Fibroblast of the aortic adventitia (primary cell): ENCODE measurements at places on chromosomes 2 and 18.

DNA sequence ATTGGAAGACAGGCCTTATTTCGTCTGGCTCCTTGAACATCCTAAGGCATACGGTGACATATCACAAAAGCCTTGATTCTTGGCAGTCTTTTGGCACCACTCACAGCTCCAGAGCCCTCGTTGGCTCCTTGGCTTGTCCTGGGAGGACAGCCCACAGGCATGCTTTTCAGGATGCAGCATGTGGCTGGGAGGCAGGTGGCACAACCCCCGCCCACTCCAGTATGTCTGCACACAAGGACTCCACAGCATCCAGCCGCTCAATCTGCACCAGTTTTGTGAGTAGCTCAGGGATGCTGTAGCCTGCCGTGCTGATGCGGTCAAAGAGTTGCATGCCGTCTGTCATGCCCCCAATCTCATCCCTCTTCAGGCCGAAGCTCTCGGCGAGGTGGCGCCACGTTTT is 92.3 kb downstream of the EDAR start:
- no peak for DNase-seq

- DNase-seq: no peak
These were observed 254.9 kb downstream of the ZNF521 start for GRCh38 chr18:25097057-25097456.

GRCh38 chr18:11504962-11505361 is 104.4 kb upstream of the SLC35G4 start:
- no peak for DNase-seq

DNA sequence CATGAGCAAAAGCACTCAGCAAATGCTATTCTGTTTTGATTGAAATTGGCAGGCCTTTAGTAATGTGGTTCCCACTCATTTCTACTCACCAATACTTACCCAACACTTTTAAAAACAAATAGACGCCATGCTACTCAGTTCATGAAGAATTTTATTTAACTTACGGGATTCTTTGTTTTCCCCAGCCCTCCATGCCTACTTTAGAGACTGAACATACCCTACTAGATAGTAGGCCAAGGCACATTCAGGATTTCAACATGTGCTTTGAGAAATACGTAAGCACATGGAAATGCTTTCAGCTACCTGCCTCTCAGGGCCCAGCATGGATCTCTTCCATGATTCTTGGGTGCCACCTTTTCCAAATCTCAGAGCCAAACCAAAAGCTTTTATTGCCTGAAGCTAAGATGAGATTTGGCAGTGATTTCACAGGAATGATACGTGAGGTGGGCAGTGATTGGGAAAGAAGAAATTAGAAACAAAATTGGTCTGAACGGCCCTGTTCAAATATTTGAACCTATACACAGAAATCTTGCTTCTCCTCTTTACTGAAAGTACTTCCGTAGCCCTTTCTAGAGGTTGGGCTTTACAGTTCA is 31.4 kb downstream of the NAPG start:
- DNase-seq: no peak

- DNase-seq: peak; percentile 32
These were observed 51.9 kb upstream of the SPTBN1 start for GRCh38 chr2:54404270-54404669.

DNA sequence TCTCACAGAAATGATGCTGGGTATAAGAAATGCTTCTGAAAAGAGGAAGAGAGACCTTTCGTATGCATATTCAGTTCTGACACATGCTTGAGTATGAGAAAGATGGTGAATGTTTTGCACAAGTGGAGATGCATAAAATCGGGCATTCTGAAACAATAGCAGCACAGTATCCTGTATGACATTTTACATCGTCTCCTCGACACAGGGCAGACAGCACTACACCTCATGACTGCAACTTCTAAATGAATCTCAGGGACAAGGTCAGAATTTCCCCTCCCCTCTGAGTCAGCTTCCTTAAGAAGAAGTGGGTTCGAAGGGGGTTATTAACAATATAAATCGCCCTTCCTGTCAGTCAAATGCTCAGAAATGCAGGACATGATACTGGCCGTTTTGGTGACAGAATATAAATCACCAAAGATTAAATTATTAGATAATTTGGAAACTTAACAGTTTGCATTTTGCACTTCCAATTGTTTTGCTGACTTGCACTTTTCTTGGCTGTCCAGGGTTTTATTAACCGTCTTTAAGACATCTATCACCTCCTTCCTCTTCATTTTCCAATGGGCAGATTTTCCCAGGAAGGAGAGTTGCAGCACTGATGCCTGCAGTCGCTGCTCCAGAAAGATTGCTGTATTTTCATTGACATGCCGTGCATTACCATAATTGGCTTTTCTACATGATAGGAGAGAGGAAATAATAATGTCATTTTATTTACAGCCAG is 57.2 kb downstream of the TSHZ1 start:
- DNase-seq: no peak

DNA sequence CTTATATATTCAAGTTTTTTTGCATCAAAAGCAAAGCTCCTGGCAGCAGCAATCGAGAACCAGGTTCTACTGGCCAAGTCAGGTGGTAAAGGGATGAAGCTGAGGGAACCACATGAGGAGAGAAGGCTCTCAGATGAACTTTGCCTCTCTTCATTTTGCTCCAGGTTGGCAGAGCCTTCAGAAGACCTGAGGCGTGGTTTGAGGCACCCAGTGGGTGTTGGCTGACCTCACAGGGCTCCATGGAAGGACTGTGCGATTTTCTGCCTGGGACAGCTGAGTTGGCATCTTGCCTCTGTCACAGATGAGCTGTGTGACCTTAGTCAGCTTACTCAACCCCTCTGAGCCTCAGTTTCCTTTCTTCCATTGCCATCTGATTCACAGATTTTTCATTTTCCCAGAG is 89.0 kb downstream of the INSIG2 start:
- DNase-seq: no peak

GRCh38 chr2:138974651-138975050 is 194.5 kb upstream of the NXPH2 start:
- peak; percentile 25 for DNase-seq

DNA sequence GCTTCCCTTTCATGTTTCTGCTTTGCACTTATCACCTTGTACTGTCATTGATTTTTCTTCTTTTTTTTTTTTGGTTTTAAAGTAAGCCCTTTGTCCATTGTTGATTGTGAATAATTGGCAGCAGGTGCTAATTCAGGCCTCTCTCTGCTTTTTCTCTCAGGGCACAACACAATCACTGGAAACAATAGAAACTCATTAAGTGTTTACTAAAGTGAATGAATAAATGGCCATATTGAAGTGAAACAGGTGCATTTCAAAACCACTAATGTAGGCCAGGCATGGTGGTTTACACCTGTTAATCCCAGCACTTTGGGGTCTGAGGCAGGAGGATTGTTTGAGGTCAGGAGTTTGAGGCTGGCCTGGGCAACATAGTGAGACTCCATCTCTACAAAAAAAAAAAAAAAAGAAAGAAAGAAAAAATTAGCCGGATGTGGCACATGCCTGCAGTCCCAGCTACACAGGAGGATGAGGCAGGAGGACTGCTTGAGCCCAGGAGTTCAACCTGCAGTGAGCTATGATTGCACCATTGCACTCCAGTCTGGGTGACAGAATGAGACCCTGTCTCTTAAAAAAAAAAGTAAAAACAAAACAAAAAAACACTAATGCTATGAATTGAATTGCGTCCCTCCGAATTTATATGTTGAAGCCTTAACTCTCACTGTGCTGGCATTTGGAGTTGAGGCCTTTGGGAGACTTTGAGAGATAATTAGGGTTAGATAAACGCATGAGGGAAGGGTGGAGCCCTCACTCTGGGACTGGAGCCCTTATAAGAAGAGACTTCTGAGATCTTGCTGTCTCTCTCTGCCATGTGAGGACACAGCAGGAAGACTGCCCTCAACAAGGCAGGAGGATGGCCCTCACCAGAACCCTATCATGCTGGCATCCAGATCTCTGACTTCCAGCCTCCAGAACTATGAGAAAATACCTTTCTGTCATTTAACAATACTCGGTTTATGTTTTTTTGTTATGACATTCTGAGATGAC is 19.9 kb downstream of the SLC38A11 start:
- no peak for DNase-seq

- DNase-seq: no peak
These were observed 23.8 kb upstream of the MAL start for GRCh38 chr2:95001701-95002100.

DNA sequence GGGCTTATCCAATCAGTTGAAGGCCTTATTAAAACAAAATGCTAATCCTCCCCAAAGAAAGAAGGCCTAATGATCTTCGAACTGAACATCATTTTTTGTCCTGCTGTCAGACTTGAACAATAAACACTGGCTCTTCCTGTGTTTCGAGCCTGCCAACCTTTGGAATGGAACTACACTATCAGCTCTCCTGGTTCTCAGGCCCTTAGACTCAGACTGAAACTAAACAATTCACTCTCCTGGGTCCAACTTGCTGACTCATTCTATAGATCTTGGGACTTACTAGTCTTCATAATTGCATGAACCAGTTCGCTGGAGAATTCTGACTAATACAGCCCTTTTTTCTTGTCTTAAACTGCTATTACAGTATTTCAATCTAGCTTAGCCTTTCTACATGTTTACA is 235.2 kb downstream of the LNPK start:
- DNase-seq: peak; percentile 69

GRCh38 chr2:232942831-232943230 is 70.2 kb downstream of the NGEF start:
- peak; percentile 45 for DNase-seq

DNA sequence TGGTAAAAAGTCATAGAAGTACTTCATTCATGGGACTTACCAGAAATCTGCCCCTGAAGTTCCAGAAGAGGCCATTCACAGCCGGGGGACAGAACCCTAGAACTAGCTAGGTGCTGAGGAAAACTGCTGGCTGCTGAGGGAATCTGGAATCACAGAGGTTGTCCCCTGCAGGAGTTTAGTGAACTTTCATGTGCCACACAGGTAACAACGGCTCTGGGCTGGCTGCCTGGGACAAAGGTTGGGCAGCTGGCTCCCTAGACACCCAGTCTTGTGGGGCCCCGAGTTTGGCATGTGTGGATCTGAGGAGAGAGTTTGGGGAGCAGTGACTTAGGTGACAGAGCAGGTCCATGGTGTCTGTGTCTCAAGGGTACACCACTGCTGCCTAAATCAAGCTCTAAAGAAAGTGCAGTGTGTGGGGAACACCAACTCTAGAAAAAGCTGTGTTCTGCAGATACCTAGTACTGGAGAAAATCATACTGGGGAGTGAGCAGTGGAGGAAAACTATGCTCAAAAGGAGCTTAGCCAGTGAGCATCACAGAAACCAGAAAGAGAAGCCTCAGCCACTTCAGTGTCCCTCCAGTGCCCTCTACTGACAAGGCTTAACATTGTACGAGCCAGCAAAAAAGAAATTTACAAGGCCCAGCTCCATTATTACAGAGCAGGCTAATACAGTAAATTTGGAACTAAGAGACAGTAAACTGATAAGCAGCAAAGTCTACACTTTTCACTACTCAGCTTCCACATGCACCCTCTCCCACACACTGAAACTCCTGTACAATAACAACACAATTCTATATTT is 15.2 kb downstream of the GALNT3 start:
- DNase-seq: peak; percentile 22

DNA sequence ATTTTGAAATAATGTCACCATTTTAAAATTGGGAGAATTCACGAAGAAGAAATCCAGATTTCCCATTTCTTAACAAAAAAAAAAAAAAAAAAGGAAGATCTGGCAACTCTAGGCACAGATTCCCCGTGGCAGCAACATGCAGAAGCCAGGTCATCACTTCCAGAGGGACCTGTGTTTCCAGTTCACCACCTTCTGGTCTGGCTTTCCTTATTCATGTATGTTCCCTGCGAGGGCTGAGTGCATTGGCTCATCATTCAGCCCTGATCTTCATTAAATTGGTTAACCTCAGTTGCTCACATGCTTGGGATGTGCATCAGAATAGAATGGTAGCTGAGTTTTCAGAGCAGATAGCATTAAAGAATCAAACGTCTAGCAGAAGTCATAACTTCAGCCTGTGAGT is 25.0 kb upstream of the MAP3K20 start:
- DNase-seq: no peak

DNA sequence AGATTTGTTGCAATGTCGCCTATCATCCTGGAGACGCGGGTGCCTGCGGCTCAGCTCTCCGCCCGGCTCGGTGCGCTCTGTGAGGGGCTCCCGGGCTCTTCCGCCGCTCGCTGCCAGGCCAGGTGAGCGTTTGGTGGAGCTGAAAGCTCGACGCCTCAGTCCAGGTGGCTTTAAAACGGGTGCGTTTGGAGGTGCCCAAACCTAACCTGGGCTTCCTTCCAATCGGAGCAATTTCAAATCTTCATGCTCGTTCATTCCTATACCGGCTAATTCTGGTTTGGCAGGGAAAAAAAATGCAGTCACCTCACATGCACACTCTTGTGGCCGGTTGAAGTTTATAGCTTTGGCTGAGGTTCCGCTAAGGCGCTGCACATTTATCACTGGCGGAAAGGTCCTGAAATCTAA is at the start of gene SLC16A14:
Gene SLC16A14, minus strand, starts transcription at position 274 of the 405 bp plus-strand sequence. CDS start 9,572 bp downstream, outside the sequence.
- DNase-seq: peak; percentile 65

- DNase-seq: no peak
These were observed 120.9 kb downstream of the MMADHC start for GRCh38 chr2:149466635-149467034.

DNA sequence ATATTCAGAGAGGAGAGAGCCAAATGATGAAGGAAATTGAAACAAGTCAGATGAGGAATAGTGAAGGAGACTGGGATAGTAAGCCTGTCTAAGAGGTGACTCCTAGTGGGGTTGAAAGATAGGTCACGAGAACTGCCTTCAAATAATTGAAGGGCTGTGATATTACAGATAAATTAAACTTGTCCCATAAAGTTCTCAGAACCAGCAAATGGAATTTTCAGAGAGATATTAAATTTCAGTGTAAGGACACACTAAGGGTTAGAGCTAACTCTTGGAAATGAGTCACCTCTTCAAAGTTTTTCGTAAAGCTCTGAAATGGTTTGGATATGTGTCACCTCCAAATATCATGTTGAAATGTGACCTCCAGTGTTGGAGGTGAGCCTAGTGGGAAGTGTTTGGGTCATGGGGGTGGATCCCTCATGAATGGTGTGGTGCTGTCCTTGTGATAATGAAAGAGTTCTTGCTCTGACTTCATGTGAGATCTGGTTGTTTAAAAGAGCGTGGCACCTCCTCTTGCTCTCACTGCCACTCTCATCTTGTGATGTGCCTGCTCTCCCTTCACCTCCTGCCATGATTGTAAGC is 87.3 kb downstream of the BABAM2 start:
- peak; percentile 89 for DNase-seq

DNA sequence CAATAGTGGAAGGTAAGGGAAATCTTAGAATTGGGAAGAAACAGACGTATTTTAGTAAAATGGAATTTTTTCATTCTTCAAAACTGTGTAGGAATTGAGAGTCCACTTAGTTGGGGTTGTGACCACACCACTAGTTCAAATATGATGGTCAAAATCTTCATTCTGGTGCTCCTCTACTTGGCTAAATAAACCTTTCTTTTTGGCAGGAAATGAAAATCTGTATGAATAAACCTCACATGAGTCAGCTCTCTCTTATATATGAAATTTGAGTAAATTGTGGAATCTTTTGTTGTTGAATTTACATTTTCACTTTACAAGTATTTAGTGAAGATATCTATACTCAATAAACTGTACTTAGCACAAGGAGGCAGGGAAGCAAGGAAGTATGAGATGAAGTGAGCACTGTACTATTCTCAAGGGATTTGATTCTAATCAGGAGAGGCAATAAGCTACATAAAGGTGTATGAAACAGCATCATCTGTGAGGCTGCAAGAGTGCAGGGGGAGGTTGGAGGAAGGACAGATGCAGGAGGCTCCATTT is 20.5 kb downstream of the IL18R1 start:
- DNase-seq: no peak
